BJ (cell line): ENCODE measurements at places on chromosomes 12 and 14.

- no peak for DNase-seq
Measured at GRCh38 chr12:90410962-90411361, 544.0 kb downstream of the CCER1 start.

DNA sequence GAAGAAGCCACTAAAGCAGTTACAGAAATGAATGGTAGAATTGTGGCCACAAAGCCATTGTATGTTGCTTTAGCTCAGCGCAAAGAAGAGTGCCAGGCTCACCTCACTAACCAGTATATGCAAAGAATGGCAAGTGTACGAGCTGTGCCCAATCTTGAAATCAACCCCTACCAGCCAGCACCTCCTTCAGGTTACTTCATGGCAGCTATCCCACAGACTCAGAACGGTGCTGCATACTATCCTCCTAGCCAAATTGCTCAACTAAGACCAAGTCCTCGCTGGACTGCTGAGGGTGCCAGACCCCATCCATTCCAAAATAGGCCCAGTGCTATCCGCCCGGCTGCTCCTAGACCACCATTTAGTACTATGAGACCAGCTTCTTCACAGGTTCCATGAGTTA, 21.5 kb upstream of the SRGAP1 start:
- no peak for DNase-seq

- no peak for DNase-seq
Measured at GRCh38 chr12:102009796-102010195, 52.0 kb downstream of the WASHC3 start.

DNA sequence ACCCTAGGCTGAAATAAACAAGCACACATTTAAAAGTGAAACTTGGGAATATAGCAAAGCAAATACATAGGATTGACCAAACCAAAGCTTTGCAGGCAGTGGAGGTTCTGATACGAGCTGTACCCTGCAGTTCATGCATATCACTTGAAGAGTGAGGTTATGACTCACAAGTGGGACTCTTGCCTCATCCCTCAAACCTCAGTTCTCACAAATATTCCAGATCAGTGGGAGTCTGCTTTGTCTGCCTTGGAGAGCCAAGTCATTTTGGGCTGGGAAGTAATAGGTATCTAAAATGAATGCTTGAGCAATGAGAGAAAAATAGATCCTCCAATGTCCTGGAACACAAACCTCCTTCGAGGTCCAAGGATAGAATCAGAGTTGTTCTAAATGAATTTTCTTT, 116.4 kb downstream of the LRIG3 start:
- peak; percentile 54 for DNase-seq

DNA sequence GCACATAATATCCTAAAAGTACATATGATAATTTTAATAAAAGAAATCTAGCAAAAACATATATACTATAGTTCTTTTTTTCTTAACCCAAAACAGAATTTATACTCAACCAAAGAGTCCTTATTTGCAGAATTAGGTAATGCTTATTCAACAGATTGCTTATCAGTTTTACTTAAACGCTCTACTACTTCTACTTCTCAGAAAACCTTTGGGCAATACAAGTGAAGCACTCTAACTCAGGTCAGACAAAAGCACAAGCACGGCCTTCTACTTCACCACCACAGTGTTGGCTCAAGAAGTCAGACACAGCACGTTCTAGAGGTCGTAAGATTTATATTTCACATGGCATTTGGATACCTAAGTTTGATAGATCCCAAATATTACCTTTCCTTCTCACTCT, 29.2 kb downstream of the DICER1 start:
- no peak for DNase-seq

- DNase-seq = no peak
Measured at GRCh38 chr14:49677643-49678042, 10.4 kb downstream of the POLE2 start.

GRCh38 chr14:76752744-76753143, 8.5 kb upstream of the VASH1 start:
- DNase-seq = no peak

DNA sequence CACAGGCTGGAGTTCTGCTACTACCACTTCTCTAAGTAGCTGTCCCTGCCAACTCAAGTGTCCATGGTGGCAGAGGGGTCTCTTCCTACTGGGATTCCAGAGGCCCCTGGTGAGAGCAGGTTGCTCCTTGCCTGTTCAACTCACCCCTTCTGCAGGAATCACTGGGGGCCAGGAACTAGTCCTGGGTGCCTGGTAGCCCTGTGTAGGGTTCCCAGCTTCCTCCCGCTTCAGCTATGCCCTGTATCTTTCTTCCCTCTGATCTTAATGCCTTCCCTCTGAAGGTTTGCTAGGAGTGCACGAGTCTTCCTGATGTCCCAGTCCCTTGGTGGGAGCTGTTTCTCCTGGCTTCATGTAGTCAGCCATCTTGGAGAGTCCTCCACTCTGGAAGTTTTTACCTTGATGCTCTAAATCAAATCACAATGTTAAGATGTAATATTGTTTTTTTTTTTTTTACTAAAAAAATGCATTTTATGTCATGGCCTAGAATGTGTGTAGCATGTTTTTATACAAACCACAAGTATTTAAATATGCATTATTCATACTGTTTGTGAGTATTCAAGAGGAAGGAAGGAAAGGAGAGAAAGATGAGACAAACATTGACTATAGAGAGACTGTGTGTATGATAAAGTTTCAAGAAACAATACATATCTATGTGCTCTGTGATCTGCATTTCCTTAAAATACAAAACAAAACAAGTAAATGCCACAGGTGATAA, 54.7 kb downstream of the FRS2 start:
- DNase-seq = no peak

DNA sequence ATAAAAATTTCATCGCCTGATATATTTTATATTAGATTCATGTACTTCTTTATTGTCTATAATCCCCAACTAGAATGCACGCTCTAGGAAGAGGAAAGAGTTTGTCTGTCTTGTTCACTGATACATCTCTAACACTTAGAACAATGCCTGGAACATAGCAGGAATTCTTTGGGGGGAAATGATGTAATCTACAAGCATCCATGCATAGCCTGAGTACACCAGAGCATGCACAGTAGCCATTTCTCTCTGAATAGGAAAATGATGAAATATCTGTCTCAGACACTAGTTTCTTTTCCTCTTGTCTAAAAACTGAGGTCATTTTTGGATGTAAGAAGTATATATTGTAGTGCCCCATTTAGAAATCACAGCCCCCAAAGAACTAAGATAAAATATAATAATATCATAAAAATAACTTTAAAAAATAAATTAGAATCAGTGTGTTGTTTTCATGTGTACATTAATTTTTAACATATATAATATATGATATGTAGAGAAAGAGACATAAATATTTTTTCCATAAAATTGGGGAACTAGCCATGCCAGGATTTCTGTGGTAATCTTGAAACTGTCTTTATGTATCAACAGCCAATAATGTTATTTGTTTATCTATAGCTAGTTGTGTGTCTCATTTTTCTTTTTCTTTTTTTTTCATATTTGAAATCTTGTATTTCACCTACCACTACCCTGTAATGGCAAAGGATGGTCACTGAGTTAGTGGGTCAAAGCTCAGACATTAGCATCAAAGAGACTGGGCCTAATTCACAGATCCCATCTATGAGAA, 155.6 kb upstream of the TMCC3 start:
- peak; percentile 12 for DNase-seq

- no peak for DNase-seq
Measured at GRCh38 chr14:97517566-97518234, 720.5 kb downstream of the VRK1 start.

GRCh38 chr12:91529829-91530228, 347.2 kb upstream of the DCN start:
- no peak for DNase-seq

GRCh38 chr12:15650399-15651128, 138.6 kb downstream of the EPS8 start:
- no peak for DNase-seq

DNA sequence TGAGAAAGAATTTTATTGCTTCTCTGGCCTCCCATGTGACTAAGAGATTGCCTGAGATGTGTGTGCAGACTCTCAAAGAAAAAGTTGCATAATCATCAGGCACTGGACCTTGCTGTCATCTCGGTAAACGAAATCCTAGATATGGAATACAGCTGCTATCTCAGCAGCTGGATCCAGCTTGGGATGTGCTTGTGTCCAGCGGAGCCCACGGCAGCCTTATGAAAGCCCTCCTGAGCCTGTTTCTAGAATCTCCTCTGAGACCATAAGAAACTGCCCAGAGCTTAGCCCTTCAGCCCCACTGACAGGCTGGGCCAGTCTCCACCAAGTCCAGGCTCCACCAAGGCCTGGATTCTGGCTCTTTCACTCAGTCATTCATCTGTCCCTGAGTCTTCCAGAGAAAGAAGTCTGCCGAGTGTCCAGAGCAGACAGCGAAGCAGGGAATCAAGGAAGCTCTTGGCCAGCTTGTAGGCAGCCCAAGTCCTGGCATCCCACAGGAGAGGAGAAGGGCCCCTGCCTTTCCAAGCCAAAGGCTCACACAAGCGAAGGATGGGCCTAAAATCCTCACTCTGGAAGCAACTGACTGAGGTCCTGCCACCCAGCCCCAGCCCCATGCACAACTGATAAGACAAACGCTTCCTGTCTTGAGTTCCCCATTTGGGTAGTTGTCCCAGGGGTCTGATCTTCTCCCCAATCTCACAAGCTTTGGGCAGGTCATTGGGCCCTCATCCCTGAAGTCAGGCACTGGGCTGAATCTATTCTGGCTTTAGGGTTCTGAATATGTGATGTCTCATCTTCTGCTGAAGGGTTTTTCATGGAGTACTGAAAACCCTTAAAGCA, 97.8 kb downstream of the SEC23A start:
- DNase-seq = no peak

- no peak for DNase-seq
Measured at GRCh38 chr12:32947206-32948067, 50.9 kb upstream of the PKP2 start.

DNA sequence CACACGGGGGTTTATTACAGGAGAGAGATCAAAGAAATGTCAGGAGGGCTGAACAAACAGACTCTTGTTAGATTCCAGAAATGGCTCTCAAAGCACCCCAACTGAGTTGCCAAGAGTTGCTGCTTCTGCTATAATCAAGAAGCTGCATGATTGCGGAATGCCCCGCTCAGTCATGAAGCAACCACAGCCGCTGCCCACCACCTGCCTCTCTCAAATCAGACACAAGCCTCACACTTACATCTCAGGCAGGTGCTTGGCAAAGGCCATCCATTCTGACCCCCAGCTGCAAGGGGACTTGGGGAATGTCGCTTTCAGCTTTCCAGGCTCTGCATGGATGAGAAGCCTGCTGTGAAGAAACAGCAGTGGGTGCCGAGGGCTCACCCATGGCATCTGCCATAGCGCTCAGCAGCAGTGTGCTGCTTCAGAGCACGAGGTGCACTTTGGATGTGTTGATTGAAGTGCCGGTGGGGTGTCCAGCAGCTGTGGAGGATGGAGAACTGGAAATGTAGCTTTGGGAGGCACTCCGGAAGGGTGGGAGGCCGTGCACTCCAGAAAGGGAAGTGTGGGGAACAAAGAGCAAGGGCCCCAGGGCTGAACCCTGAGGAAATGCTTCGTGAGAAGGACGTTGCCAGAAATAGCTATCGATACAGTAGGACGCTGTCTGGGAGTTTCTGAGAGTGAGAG, 37.7 kb downstream of the LRRC74A start:
- no peak for DNase-seq

GRCh38 chr12:68267892-68268396, 14.5 kb upstream of the IL22 start:
- DNase-seq = peak; percentile 80

GRCh38 chr12:51270951-51271518, 820 bp upstream of the SMAGP start:
- peak; percentile 49 for DNase-seq

GRCh38 chr12:1188016-1188415, 197.0 kb downstream of the ERC1 start:
- DNase-seq = no peak

DNA sequence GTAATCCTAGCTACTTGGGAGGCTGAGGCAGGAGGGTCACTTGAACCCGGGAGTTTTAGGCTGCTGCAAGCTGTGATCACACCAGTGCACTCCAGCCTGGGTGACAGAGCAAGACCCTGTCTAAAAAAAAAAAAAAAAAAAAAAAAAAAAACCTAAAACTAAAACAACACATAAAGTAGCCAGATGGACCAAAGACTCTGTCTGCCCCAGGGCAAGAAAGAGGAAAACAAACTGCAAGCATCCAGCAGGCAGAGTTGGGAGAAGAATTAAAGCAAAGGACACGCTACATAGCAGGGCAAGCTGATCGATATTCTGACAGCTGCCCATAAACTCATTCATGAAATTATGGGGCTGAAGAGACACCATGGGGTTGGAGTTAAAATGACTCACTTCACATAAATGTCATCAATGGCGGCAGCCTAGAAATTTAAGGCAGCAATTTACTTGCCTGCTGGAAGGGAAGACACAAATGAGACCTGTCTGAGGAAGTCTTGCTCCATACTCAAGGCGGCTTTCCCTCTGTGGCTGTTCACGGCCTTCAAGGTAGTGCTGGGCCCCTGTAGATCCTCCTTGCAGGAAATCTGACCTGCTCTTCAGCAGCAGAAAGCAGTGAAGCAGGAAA, 259.1 kb upstream of the FKBP4 start:
- peak; percentile 16 for DNase-seq

- no peak for DNase-seq
Measured at GRCh38 chr12:17284873-17285272, 678.9 kb upstream of the LMO3 start.

- DNase-seq = no peak
Measured at GRCh38 chr14:92638904-92639303, 109.5 kb downstream of the LGMN start.

- DNase-seq = no peak
Measured at GRCh38 chr12:90543841-90544240, 411.1 kb downstream of the CCER1 start.

DNA sequence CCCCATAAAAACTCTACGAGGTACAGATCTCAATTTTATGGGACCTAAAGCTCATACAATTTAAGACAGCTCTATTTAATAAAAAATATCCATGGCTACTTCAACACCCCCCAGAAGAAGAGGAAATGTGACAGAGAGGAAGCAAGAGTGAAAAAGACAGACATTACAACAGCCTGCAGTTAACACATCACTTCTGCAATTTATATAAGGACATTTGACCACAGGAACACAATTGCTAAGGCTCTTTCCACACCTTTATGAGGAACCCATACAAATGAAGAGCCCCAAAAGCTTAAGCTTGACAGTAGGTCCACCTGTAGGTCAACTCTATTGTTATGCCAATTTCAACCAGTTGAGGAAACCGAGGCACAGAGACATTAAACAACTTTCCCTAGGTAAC, 5.6 kb downstream of the OR10P1 start:
- no peak for DNase-seq

DNA sequence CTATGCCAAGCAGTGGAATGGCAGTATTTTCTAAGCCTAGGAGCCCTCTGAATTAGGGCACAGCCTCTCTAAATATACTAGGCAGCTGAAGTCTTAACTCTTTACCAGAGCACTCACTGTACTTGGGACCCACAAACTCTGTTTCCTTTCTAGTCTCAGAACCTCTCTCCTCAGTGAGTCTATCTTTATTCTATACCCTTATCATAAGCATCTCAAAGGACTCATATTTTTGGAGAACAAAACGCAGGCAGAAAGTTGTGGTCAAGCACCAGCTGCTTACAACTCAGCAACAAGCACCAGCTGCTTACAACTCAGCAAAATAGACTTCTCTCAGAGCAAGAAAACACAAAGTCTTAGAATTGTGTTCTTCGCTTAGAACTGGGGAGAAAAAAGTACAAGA, 993 bp downstream of the CCDC196 start:
- DNase-seq = no peak

GRCh38 chr12:120721866-120722265, 3.8 kb upstream of the ACADS start:
- no peak for DNase-seq

GRCh38 chr12:29902043-29902442, 118.3 kb upstream of the TMTC1 start:
- no peak for DNase-seq

GRCh38 chr12:31618228-31619025, 27.5 kb upstream of the DENND5B start:
- DNase-seq = no peak

- no peak for DNase-seq
Measured at GRCh38 chr12:30877105-30877875, 49.3 kb upstream of the TSPAN11 start.
